ENCODE measurements at places on chromosomes 12 and 14.

GRCh38 chr14:41663473-41663850 lies 56.8 kb downstream of the LRFN5 start:
- DNase-seq = no peak

DNA sequence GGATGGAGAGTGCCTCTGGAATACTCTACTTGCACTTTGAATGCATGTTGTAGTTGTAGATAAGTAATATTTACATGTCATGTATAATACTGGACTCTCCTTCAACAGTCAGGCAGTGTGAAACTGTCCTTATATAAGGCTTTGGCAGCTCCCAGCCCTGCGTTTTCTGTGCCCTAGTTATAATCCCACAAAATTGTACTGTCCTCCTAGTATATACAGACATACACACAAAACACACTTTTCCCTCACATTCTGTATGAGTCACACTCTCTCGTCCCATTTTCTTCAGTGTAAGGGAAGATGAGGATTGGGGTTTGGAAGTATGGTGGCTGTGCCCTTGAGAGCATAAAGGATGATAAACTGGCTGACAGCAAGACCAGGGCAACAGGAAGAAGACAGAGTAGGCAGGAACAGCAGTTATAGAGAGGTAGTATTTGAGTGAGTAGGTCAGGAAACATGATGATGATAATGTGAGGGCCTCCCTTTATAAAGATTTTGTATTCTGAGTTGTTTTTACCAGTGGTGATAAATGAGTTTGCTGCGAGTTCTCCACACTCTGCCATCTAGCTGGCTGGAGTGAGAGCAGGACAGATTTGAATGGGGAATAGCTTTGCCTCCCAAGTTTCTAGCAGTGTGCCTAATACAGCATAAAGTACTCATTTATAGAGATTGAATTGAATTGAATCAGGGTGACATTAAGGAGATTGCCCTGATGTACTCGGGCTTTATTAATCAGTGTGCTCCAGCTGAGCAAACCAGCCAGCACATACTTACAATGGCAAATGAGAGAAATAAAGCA lies 5.0 kb downstream of the CREBL2 start:
- DNase-seq = peak; percentile 20

DNA sequence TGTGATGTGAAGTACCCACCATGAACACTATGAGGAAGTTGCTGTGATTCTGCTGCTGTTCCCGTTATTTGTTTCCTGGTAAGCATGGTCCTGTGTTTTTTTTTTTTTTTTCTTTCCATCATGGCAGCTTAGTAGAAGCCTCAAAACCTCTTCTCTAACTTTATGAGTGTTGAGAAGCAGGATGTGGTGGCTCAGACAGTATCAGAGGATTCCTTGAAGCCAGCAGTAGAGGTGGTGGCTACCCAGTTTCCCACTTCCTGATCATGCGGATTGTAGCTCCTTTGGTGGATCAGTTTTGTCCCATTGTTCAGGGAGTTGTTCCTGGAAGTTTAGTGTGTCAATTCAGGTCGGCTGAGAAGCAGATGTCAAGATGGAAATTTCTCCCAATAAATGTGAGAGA lies 175.8 kb downstream of the ATP23 start:
- DNase-seq = no peak

DNA sequence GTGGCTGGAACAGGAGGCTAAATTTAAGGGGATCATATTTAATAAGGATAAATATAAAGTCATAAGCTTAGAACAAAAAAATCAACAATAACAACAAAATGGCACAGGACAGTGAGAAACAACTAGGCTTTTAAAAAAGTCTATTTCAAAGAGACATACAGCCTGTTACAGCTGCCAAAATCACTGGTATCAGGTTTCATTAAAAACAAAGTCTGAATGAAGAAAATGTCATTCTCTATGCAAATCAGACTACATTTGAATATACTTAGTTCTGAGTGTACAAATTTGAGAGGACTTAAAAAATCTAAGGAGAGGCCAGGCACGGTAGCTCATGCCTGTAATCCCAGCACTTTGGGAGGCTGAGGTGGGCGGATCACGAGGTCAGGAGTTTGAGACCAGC lies 44.0 kb downstream of the TFCP2 start:
- no peak for DNase-seq

DNA sequence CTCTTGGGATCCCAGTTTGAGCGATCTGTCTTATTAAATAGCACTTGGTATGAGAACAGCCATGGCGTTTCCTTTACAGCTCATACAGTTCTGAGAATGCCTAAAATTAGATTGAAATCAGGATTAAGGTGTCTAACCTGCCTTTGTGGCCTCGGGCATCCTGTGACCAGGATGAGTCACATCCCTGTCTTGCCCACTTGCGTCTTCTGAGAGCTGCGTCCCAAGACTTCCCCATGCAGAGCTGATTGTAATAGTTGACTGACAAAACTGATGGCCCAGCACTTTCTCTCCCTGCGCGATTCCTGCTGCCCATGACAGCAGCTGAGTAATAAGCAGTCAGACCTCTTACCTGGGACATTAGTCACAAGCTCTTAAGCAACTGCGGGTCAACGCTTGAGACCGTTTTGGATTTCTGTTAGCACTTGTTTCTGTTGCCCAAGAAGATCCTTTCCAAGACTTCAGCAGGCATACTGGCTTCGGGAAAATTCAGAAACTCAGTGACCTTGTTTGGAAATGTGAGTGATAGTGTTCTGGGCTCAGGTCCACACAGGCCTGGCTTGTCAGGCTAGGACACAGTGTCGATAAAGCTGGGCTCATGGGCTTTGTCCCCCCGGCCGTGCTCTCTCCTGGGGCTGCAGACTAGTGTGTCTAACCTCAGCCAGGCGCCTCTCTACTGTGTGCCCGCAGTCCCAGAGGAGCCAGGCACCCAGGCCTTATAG lies 169.9 kb upstream of the HIF1A start:
- DNase-seq = peak; percentile 28

- DNase-seq = peak; percentile 79
These were observed at the start of gene EVL for GRCh38 chr14:100065111-100065871. Gene EVL, plus strand, starts transcription at chr14:100065422. Its CDS starts 79 bp downstream, at chr14:100065501.

DNA sequence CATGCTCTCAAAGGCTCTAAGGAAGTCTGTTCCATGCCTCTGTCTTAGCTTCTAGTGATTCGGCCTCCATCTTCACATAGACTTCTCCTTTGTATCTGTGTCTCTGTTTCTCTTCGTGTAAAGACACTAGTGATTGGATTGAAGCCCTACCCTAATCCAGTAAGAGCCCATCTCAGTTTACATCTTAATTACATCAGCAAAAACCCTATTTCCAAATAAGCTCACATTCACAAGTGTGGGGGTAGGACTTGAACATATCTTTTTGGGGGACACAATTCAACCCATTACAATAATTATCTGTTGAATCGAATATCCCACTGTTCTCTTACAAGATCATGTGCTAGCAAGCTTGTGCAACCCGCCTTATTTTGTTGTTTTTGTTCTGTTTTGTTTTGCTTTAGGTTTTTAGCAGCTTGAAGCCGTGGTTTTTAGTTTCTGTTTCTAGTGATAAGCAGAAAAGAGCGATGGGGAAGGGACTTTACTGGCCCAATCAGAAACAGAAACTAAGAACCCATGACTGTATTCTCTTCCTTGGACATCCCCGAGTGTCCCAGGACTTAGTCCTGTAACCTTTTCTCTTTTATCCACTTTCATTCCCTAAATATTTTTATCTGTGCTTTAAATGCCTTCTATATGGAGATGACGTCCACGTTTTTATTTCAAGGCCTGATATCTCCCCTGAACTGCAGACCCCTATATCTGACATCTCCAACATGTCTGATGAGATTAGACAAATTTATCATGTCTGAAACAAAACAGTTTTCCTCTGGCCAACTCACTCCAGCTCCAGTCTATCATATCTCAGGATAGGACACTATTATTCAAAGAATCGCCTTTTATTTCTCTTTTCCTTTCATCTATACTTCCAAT lies 353.0 kb downstream of the CCDC91 start:
- DNase-seq = no peak

GRCh38 chr14:92135269-92135668 lies 13.5 kb downstream of the CPSF2 start:
- no peak for DNase-seq

DNA sequence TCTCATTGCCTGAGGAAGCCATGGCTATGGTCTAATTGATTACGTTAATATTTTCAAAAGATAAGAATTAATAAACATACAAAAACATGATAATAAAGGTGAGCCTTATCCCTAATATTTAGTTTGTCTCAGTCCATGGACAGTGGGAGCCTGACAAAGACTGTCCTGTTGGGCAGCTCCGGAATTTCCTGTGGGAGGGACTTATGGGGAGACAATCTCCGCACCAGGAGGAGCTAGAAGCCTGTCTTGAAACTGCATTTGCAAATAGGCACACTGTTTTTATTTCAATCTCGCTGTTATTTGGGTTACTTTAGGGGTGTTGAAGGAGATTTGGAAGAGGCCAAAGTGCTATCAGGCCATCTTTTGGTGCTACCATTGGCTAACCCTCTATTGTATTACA lies 50.8 kb upstream of the ZDHHC17 start:
- no peak for DNase-seq

DNA sequence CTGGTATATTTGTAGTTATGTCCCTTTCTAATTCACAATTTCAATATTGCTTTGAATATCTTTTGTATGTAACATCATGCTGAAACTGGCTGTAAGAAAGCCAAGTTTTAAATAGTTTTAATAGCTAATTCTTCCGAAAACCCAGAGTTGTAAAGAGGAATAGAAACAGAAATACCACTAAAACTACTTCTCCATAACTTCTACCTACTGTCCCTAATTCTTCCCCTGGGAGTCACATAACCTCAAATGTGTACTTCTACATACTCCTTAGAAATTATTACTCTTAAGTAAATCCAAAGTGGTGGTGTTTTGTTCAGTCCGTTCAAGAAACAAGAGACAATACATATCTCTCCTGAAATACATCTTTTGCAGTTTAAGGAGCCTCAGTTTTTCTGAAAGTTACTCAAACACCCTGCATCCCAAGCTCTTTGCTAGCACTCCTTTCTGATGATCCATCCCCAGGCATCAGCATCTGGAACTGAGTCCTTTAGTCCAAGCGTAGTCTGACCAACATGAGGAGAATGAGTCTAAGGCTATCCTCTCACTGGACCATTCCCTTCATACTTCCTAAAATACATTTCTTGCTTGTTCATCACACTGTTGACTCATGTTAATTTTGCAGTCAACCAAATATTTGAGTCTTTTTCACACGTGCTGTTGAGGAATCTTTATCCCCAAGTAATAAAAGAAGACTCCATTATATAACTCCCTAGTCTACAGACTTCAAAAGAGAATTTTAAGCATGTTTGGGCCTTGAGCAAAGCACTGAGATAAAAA lies 214.3 kb upstream of the NUDT4 start:
- no peak for DNase-seq

GRCh38 chr12:94333396-94333795 lies 126.3 kb downstream of the CEP83 start:
- no peak for DNase-seq

DNA sequence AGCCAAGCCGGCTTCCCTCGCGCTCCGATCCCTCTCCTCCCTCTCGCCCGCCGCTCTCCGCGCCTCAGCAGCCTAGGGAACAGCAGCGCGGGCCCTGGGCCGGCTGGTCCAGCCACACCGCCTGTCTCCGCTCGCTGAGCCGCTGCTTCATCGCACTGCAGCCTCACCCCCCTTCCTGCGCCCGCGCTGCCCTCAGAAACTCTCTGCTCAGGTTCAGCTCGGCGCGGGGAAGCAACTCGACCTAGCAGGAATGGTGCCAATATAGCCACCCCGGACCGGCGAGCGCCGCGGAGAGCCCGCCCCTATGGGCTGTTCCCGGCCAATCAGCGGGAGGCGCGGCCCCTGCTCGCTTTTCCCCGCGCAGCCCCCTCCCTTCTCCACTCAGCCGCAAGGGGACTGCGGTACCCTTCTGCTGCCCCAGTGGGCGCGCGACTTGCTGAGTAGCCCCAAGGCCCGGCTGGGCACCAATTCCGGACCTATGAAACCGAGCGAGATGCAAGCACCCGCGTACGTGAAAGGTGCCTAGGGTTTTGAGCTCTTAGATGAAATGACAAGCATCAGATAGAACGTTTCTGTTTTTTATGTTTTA lies at the start of gene ADAMTS20:
Gene ADAMTS20 (minus strand): TSS at position 233 of the 589 bp plus-strand sequence. CDS start 282 bp downstream, outside the sequence.
- DNase-seq = no peak

DNA sequence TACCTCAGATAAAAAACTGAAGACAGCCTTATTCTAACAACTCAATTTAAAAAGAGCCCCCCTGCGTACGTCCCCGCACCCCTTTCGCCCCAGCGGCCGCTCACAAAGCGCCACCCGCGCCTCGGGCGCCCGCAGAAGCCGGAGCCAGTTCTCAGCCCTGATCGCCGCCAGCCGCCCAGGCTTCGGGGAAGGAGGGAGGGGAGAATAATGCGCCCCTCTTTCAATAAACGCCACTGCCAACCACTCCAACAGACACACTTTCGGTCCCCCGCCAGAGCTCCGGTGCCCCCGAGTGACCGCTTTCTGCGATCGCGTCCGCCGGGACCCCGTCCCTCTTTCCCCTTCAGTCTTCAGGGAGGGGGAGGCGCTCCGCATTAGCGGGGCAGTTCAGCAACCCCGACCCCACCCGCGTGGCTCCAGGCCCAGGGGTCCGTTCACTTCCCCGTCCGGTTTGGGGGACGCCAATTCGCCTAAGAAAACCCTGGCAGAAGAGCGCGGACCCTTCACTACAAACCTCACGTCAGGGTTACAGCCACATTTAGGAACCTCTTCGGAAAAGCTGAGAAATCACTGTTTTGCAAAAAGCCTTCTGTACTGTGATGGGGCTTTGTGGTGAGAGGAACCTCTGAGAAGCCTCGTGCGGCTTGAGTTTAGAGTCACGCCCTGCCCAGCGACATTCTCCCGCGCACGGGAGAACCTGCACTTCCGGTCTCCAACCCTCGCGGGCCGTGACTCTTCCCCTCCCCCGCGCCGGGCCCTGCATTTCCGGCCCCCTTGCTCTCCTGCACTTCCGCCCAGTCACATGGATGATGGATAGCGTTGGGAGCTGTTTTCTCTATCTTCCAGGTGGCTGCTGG lies 18.7 kb downstream of the FOXG1 start:
- DNase-seq = no peak
